Activated CD8-positive, alpha-beta memory T cell treated with anti-CD3 and anti-CD28 coated beads for 4 hours (primary cell): ENCODE measurements at places on chromosomes 4 and X.

GRCh38 chrX:118545510-118545909, 49.9 kb downstream of the DOCK11 start:
- DNase-seq = no peak

GRCh38 chr4:38105475-38106220, 145.4 kb downstream of the PTTG2 start:
- no peak for DNase-seq

GRCh38 chr4:162442128-162442527, 278.3 kb upstream of the FSTL5 start:
- DNase-seq = no peak

GRCh38 chrX:21723084-21723483, 34.8 kb downstream of the SMPX start:
- DNase-seq = no peak

GRCh38 chrX:3346501-3347259, at the start of gene MXRA5:
TSS of gene MXRA5 (minus strand) at chrX:3346652. CDS start at chrX:3343833, 2,819 bp downstream.
- DNase-seq = no peak

- no peak for DNase-seq
Measured at GRCh38 chr4:166143227-166143626, 270.2 kb downstream of the TLL1 start.

DNA sequence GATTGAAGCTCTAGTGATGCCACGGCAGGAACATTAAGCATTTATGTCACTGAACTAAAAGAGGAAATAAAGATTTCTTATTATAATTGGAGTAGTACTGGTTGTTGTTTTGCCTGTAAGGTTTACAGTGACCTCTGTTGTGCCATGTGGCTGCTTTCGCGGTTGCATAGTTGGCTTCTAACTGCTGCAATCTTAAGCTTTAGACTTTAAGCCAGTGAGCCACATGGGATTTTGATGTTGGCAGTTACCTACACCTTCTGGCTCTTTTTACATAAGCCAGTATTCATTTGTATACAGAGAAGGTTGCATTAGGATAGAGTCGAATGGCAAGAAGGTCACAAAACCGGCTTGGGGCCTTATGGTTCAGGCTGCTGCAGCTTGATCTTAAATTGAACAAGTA, 1311.6 kb downstream of the RAPGEF2 start:
- DNase-seq = no peak

DNA sequence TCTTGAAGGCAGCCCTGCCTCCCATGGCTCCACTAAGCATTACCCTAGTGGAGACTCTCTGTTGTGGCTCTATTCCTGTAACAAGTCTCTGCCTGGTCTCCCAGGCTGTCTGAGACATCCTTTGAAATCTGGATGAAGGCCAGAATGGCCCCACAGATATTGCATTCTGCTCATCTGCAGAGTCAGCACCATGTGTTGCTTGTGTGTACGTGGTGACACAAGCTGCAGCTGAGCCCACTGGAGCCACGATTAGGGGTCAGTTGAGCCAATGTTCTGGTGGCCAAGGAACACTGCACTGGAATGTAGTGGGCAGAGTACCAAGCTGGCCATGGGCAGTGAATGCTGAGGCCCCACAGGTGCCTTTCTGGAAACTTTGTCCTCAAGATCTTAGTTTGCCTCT, 29.2 kb downstream of the GRID2 start:
- DNase-seq = no peak

DNA sequence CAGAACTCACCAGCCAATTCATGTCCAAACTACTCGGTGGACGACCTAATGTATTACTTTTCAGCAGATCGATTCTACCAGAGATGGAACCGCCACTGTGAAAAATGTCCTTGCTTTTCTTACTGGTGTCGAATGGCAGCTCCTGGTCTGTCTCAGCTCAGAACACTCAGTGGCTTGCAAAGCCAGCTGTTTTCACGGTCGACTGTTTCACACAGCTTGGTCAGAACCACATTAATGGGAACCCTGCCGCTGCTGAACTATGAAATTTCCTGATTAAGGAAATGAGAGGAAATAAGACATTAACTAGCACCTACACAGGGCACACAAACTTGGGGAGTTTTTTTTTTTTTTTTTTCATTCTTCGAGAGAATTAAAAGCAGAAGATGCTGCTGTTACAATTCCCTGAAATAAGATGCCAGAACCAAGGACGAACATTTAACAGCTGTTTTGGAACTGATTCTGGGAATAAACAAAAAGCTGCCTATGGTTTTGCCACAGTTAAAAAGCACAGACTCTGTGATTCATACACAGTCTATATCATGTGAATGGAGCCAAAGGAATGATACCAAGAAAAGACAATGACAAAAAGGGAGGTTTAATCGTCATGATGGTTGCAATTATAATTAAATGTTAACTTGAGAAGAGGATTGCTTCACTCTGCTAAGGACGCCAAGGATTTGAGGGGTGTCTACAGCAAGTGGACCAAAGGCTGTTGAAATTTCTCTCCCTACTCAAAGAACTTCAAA, 31.3 kb downstream of the SUPT20HL2 start:
- no peak for DNase-seq
